ENCODE measurements at places on chromosomes 6 and 20.

- DNase-seq = peak; percentile 18
Observed at GRCh38 chr20:47991875-47992488, 206.7 kb upstream of the SULF2 start.

- peak; percentile 86 for DNase-seq
Observed at GRCh38 chr6:131949909-131950766, 1.0 kb downstream of the CCN2 start.

- no peak for DNase-seq
Observed at GRCh38 chr20:37697314-37697713, 3.5 kb downstream of the CTNNBL1 start.

GRCh38 chr20:20465252-20465651 is 97.3 kb downstream of the INSM1 start:
- DNase-seq = peak; percentile 18

GRCh38 chr20:19407736-19408135 is 195.3 kb downstream of the SLC24A3 start:
- DNase-seq = no peak

GRCh38 chr6:168385037-168385759 is 55.8 kb upstream of the SMOC2 start:
- DNase-seq = no peak

- DNase-seq = peak; percentile 40
Observed at GRCh38 chr6:19333936-19334335, 503.2 kb upstream of the ID4 start.

DNA sequence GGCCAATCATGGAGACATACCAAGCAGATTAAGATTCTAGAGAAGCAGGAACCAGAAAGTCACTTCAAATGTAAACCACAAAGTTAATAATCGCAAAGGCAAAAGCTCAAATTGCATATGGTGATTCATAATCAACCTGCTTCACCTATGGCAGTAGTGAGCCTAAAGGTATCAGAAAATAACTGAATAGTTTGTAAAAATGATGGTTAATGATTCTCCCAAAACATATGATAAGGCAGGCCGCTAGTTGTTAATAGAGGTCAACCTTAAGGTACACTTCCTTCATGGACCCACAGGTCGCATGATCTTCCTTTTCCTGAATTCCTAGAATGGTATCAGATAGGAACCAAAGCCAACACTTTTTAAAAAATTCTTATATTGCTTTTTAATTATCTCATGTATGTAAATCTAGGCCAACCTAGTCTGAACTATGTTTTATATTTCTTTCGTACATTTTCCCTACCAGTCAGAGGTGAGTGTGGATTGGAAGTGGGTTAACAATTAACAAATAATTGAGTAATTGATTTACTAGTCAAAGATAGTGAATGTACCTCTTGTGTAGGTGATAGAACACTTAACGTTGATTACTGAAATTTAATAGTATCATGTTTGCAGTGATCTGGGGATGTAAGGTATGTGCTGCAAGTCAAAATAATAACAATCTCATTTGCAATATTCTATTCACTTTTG is 16.4 kb downstream of the TAAR2 start:
- DNase-seq = no peak

Data from fibroblast of skin of scalp (primary cell).